ENCODE measurements at places on chromosomes 3 and 15.

DNA sequence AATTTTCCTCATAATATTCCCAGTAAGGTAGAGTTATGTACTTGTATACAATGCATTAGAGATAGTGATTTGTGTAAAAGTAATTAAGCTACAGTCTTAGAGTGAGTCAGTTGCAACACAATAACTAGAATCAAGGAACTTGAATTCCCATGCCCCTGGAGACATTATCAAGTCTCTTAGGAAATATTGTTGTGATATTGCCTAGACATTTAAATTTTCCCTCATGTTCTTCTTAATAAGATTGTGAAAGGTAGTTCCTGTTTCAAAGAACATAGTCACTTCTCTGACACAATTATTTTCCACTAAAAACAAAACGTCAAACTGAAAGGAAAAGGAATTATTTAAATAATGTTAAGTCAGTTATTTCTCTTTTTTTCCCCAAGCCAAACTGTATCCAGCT lies 13.0 kb upstream of the ATP1B3 start:
- DNase-seq = no peak

DNA sequence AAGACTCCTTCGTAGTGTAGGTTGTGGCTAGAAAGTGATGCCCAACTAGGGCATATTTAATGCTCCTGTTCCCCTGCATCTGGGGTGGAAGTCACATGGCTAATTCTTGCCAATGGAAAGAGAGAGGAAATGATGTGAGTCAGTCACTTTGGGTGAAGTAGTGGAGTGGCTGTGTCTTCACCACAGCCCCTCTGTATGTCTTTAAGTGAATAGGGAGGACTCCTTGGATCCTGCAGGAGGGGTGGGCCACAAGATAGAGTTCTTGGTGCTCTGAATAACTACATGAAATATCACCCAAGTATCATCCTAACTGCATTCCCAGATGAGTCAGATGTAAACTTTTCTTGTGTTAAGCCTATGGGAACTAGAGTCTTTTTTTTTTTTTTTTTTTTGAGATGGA lies 17.8 kb upstream of the MB21D2 start:
- no peak for DNase-seq

- no peak for DNase-seq
Measured at GRCh38 chr15:56929399-56929798, 11.0 kb downstream of the TCF12 start.

GRCh38 chr3:101063401-101063800 lies 70.2 kb upstream of the ABI3BP start:
- no peak for DNase-seq

- DNase-seq = no peak
Measured at GRCh38 chr15:77456746-77457145, 36.1 kb downstream of the HMG20A start.

Data from CD8-positive, alpha-beta T cell (primary cell).